ENCODE measurements at places on chromosomes 7 and 10.

DNA sequence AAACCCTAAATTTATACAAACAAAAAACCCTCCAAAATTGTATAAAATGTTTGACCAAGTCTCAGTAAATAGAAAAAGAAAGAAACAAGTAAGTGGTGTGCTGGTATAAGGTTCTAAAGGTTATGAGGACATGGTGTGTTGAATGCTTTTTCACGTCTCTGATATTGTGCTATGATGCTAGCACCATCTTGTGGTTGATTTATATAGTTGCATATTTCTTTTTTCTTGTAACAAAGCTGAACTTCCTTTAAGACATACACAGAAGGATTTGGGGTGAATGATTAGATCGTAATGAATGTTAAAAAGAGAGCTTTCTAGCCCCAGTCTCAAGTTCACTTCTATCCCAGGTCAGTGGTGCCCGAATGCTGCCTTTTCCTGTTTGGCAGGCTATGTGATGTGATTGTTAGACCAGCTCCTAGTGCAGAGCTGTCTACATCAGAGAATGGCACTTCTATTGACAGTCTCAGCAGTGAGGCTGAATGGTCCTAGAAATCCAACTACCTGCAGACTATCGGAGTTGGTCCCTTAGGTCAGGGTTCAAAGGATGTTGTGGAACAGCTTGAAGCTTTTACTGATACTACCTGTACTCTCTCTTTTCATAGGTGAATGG, 25.0 kb downstream of the VTI1A start:
- DNase-seq, result peak; percentile 56

DNA sequence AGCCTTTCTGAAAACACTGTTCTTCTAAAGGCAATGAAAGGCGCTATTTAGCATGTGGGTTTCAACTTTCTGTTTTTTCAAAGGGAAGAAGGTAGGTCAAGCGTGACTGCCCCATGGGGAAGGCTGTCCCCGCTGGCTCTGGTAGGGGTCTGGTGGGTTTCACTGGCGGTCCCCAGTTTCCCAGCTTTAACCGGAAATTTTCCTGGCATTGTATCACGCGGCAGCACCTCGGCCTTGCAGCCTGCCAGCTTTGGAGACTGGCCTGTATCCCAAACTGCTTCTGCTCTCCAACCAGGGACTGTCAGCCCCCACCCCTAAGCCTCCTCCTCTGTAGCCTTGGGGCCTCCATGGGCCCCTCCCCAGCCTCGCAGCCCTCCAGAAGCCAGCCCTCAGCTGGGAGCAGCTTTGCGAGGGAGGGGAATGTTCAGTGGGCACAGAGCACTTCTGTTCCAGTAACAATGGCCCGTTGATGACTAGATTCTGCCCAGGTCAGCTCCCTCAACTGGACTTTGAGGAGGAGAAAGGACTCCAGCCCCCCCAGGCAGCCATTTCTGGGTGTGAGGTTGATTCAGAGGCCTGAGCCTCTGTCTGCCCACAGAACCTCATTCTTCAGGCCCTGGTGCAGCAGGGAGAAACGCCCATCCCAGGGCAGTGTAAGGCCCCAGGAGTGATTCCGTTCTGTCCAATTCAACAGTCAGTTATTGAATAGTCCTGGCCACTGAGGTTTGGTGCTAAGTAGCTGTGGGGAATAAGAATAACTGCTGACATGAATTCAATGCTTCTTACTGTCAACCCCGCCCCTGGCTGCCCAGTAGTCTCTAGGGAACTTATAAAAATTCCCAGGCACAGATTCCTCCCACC, 17.1 kb downstream of the CHST3 start:
- no peak for DNase-seq

- no peak for DNase-seq
These were observed 558.7 kb downstream of the PTPRN2 start for GRCh38 chr7:158028971-158029370.

GRCh38 chr7:56040730-56041129, 10.5 kb downstream of the PSPH start:
- no peak for DNase-seq

GRCh38 chr7:143463556-143463955, 14.1 kb upstream of the TAS2R41 start:
- no peak for DNase-seq

DNA sequence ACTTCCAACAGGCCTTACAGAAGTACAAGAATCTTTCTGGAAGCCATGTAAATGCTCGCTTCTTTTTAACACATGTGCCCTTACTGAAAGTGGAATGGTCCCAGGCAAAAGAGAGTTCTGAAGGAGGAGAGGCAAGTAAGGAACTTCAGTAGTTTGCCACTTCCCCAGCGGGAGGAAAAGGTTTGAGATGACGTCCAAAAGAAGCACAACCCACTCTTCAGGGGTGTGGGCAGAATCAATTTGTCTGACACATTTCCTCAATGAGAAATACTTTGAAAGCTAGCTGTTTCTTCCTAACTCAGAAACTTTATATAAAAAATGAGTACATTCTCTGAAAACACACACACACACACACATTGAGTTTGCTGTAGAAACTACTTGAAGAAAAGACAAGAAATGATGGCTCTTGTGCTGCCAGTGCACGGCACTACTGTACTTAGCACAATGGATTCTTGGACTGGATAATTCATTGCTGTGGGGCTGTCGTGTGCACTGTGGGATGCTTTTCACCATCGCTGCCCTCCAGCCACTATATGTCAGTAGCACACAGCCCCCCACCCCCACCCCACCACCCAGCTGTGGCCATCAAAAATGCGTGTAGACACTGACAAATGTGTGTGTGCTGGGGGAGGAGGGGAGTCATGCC, 183.0 kb downstream of the SRPK2 start:
- no peak for DNase-seq

DNA sequence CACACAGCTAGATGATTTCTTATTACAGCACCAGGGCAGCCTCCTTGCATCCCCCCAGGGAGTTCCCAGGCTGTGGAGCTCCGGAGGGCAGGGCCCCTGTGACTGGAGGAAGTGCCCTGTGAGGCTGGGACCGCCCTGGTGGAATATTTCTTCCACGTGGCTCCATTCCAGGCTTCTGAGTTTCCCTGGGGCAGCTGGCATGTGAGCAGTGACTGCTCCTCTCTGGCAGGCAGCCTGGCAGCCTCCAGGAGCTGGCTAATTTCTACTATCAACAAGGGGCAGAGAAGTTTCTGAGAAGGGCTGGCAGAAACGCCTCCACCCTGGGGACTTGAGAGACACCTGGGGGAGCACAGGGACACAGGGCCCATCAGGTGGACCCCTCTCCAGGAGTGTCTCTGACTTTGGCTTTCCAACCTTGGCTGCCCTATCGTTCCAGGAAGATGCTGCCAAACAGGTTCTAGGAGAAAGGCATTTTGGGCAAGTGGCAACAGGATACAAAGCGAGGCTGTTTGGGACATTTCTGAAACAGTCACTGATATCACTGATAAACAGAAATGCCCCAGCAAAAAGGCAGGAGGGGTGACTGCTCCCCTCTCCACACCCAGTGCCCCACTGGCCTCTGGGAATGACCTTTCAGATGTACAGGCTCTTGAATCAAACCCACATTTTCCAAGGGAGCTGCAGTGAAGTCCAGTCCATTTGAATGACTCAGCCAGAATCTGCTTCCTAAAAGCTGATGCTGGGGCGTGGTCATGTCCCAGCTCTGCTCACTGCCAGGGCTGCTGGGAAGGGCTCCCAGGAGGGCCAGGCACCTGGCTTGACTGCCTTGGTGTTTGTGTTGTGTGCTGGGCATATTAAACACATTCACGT, 16.1 kb downstream of the MYOF start:
- DNase-seq, result no peak

DNA sequence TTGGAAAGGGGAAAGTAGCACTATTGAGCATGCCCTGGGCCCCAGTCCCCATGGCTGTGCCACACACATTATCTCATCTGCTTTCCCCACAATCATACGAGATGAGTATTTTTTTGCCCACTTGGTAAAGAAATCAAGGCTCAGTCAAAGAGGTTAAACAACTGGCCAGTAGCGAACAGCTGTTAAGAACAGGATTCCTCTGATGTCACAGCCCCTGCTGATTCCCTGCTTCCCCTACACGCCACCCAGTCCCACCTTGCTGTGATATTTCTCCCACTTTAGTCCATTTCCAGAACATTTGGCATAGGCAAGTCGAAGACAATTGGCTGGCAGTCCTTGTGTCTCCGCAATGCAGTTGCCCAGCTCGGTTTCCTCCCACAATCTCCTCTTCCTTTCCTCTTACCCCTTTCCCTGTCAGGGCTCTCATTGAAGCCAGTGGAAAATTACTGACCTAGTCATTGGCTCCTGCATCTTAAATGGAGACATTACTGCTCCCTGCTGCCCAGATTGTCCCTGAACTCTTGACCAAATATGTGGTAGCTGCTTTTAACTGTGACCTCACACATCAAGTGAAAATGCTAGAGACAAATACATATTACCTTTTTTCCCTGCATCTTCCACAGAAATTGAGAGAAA, 56.5 kb upstream of the EEPD1 start:
- DNase-seq, result no peak

DNA sequence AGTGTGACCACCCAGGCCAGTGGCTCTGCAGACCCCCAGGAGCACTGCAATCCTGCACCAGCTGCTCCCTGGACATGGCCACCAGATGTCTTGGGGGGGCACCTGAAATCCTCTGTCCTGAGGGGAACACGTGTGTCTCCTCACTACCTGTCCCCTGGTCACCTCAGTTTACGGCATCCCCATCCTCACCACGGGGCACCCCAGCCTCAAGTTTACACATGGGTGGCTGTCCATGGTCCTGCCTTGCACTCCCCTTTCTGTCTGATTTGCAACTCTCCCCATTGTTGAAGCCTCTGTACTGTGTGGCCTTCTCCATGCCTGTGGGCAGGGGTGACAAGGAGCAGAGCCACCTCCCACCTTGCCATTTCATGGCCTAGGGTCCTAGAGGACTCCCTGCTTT, 67.2 kb downstream of the RAMP3 start:
- no peak for DNase-seq

DNA sequence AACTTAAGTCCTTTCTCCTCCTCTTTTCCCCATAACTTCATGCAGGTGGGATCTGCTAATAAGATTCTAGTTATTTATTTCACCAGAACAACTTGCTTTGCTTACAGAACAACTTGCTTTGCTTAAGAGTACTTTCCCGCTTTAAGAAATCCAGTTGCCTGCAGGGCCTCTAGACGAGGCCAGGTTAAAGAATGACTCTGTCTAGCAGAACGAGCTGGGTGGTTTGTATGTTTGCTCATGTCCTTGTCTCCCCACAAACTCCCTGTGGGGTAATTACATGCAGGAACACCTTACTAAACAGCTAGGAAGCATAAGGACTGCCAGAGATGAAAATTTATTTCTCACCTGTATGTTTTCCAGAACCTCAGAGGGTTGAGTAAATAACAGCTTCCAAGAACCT, 8.8 kb upstream of the FZD8 start:
- DNase-seq, result no peak

- DNase-seq, result no peak
These were observed 972 bp downstream of the ORC5 start for GRCh38 chr7:104206841-104207240.

GRCh38 chr7:69208276-69208675, 390.0 kb upstream of the AUTS2 start:
- DNase-seq, result no peak

DNA sequence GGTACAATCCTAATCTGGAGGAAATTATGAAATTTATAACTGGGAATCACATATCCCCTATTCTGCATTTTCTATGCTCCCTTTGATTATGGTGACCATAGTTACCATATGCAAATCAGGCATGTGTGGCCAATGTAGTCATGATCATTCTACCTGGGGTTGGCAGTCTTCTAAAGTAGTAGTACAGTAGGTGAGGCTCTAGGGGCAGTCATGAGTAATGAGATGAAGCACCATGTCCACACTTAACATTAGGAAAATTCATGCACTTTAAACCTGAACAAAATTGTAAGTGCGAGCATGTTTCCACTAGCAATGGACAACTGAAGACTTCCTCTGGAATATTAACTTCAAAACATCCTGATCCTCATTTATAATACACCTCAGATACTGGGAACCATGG, 545.9 kb downstream of the SUGCT start:
- no peak for DNase-seq

DNA sequence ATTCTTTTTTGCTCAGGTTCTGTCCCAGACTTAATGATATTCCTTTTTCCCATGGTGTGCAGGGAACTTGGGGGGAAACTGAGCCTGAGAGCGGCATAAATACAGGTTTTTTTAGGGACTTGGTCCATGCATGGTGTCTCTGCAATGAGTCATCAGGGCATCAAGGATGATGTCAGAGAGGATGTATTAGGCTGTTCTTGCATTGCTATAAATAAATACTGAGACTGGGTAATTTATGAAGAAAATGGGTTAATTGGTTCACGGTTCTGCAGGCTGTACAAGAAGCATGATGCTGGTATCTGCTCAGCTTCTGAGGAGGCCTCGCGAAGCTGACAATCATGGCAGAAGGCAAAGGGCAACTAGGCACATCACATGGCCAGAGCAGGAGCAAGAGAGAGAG, 185.4 kb downstream of the RAB11FIP2 start:
- no peak for DNase-seq

DNA sequence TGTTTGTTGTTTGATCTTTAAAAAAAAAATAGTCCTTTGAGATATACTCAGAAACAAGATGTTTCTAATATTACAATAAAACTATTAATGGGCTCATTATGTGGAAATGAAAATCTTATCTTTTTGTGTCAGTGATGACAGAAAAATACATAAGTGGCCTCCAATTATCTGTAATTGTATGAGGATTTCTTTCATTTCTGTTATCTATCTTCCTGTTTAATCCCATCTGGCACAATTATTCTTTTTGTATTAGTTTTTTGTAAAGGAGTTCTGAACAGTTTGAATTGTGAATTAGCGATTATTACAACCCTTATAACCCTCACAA, 270.8 kb downstream of the BBS9 start:
- no peak for DNase-seq

- DNase-seq, result peak; percentile 92
These were observed 169.5 kb downstream of the SNX13 start for GRCh38 chr7:17770710-17771375.

DNA sequence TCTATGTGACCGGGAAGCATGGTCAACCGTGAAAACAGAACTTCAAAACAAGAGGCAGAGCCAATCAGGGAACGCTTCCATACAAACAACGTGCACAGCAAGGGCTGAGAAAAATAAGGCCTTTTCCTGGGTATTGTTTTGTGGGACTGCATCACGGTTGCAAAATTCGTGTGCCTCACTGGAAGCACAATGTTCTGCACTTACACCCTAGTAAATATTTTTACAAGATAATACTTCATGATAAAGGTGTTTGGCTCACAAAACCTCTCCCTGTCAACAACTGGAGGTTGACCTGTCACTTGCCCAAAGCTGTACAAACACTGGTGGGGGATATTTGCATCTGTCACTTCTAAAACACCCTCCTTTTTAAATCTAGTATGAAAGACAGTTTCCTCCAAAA, 37.0 kb downstream of the KLF6 start:
- DNase-seq, result no peak

GRCh38 chr7:41882256-41882655, 179.4 kb upstream of the INHBA start:
- DNase-seq, result no peak

GRCh38 chr10:120789303-120790203, 61.6 kb upstream of the WDR11 start:
- no peak for DNase-seq
